ENCODE measurements at places on chromosomes 13 and 19. TPM values are rescaled to one million over a fixed set of nuclear protein-coding genes. Genes with fewer than 3 reads are reported as not detected.

The NBEA gene
- 1.9 TPM for total RNA-seq

The TMEM238 gene
- total RNA-seq: 9.4 TPM

The LPAR6 gene
- total RNA-seq: 0.89 TPM

The PTGIR gene
- total RNA-seq: 0.06 TPM

Measured in A549 treated with CpdA at 1 μM for 4 hours (cell line).